ENCODE measurements at places on chromosomes 16 and 17.

GRCh38 chr17:19336938-19337711 lies 25.4 kb downstream of the B9D1 start:
- no peak for DNase-seq

GRCh38 chr17:30226878-30227277 lies 8.6 kb downstream of the SLC6A4 start:
- DNase-seq: no peak

- DNase-seq: no peak
Measured at GRCh38 chr17:31067691-31068184, 27.0 kb upstream of the NF1 start.

GRCh38 chr16:86166414-86166813 lies 267.5 kb downstream of the IRF8 start:
- no peak for DNase-seq

GRCh38 chr17:36592316-36592715 lies 637 bp downstream of the DHRS11 start:
- DNase-seq: peak; percentile 20

Measured in activated CD4-positive, alpha-beta T cell treated with anti-CD3 and anti-CD28 coated beads for 48 hours (primary cell).